Retina (tissue), 1 donor: ENCODE measurements at places on chromosomes 1 and 21.

GRCh38 chr1:54800899-54801759, at the start of gene TTC22:
Gene TTC22, minus strand, starts transcription at chr1:54801323. Its CDS starts 160 bp downstream, at chr1:54801163.
- DNase-seq, result peak; percentile 74

DNA sequence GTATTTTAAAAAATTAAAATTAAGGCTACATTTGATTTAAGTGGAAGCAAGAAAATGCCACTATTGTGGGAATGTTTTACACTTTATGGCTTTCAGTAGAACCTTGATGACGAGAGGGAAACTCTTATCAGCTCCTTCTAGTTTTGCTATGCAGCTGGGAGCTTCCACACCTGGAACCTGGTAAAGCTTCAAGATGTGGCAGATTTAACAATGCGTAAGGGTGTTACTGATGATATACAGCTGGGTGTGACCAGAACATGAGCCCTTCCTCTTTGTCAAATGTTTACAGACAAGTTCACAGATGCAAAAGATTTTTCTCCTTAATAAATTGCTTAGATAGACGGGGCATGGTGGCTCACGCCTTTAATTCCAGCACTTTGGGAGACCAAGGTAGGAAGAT, 20.3 kb downstream of the TTC13 start:
- no peak for DNase-seq

DNA sequence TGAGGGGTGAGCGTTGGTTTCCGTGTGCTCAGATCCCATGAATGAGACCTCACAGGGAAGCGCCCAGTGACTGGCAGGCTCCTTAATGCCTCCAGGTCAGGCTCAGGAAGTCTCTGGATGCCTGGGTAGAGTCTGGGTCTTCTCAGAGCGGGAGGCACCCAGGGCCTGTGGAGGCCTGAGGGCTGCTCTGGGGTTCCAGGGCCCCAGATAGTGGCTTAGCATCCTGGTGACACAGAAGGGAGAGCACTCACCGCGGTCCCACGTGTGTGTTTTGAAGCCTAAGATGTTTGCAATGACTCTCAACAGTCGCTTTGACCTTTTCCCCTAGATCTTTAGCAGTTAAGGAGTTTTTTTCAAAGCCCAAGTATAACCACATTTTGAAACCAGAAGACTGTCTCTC, 25.0 kb downstream of the PRMT2 start:
- DNase-seq, result no peak

GRCh38 chr1:119416006-119416640, 1.2 kb downstream of the HSD3B2 start:
- DNase-seq, result no peak

GRCh38 chr1:53575955-53576320, 116.7 kb downstream of the DMRTB1 start:
- DNase-seq, result no peak

GRCh38 chr1:246828818-246829217, 102.9 kb downstream of the AHCTF1 start:
- no peak for DNase-seq

DNA sequence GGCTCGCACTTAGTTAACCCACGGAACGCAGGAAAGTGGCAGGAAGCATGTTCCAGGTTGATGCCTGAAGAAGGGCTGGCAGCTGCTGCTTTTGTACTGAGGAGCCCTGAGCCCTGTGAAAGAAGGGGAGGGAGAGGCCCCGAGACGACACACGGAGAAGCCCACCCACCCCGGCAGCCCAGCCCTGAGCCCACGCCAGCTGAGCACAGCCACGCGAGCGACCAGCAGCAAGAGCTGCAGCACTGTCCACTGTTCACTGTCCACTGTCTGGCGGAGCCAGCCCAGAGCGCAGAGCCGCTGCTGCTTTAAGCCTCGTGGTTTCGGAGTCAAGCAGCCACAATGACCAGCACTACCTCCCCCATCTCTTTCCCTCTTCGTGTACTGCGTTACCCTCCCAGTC, 5.3 kb downstream of the LRRC47 start:
- no peak for DNase-seq

GRCh38 chr1:213448776-213449175, 397.7 kb downstream of the RPS6KC1 start:
- DNase-seq, result no peak

DNA sequence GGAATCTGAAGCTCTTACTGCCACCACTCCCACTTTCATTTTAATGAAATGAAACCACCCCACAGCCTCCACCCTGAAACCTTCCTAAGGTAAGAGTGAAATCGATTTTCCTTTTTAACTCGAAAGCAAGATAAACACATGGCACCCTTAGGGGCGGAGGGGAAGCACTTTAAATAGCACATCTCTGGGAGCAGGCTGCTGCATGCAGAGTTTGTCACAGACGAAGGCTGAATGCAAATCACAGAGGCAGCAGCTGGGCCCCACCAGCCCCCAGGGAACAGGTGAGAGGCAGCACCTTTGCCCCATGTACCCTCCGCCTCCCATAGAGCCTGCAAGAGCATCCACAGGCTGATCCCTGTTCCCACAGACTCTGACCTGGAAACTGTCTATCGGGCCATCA, 60.0 kb upstream of the GRIK3 start:
- no peak for DNase-seq

DNA sequence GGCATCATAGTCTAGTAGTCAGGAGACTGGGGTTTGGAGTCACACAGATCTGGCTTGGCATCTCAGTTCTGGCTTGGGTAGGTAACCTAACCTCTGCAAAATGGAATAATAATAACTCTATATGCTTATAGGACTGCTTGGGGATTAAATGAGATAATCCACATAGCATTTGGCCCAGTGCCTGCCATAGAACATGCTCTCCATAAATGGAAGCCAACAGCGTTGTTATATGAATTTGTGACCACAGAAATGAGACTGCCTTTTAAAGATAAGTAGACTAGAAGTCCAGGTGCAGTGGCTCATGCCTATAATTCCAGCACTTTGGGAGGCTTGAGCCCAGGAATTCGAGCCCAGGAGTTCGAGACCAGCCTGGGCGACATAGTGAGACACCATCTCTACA, 4.0 kb upstream of the OPRD1 start:
- no peak for DNase-seq

- no peak for DNase-seq
These were observed 8.7 kb downstream of the GRHL3 start for GRCh38 chr1:24327891-24328290.

DNA sequence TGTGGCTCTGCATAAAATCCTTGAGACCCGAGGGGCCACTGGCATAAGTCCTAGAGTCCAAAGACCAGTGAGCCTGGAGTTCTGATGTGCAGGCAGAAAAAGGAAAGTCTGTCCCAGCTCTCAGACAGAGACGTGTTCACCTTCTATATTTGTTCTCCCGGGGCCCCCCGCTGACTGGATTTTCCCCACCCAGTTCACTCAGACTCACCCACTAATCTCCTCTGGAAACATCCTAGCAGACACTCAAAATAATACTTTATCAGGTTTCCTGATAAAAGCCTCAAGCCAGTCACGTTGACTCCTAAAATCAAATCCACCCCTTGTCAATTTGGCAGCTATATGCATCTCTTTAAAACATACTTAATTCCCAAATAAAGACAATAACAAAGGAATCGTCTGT, 1084.2 kb upstream of the NCAM2 start:
- no peak for DNase-seq

- no peak for DNase-seq
These were observed 40.8 kb downstream of the GLUL start for GRCh38 chr1:182350839-182351238.

DNA sequence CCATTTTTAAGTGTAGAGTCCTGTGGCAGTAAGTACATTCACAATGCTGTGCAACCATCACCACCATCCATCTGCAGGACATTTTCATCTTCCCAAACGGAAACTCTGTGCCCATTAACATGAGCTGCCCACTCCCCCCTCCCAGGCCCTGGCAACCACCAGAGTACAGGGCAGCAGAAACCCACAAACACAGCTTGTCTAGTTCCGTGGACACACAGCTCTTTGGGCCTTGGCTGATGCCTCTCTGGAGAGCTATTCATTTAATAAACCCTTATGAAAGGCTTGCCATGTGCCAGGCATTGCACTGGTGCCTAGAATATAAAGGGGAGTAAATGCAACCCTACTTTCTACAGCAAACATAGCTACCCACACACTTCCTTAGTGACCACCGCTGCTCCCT, 28.0 kb downstream of the STUM start:
- no peak for DNase-seq

DNA sequence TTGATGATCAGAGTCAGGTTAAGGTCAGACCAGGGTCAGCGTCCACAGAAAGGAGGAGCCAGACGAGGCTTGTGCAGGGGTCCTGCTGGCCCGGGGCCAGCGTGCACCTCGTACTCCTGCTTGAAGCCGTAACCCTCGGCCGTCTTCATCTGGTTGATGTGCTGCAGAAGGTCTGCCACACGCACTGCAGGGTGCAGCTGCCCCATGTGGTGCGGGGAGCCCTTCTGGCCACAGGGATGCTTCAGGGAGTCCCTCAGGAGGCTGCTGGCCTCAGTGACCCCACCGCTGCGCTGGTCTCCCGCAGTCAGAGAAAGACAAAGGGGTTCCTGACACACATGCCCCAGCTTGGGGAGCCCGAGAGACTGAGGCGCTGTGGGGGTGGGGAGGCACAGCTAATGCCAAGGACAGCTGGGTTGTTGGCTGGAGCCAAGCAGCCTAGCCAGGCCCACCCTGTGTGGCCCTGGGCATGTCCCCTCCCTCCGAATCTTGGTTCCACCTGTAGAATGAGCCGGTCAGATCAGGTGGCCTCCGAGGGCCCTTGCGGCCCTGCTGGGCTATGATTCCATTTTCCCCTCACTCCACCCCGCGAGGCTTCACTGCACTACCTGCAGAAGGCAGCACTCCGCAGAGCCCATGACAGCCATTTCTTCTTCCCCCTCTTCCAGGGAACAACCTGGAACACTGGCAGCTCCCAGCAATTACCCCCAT, 251.9 kb downstream of the PTPRU start:
- no peak for DNase-seq

DNA sequence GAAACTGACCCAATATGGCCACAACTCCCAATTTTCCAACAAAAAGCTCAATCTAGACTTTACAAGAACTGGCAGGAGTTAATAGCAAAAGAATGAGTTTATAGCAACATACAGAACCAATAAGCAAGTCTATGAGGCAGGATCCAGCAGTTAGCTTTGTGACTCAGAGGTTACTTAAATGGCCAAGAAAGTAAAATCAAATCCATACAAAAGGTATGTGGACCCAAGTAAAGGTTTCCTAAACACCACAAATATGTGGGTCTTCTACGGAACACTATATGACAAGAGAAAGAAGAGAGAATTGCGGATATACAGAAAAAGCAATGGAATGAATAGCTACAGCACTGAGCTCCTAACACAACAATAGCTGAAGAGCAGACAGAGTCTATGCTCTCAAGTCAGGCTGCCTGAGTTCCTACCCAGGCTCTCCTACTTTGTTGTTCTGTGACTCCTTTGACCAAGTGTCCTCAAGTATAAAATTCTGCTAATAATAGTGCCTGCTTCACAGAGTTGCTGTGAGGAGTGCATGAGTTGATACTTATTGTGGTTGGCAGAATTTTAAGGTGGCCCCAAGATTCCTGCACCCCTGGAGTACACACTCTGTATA, 204.3 kb downstream of the SMYD3 start:
- DNase-seq, result no peak

GRCh38 chr1:184324972-184325371, 61.9 kb upstream of the C1orf21 start:
- DNase-seq, result no peak

DNA sequence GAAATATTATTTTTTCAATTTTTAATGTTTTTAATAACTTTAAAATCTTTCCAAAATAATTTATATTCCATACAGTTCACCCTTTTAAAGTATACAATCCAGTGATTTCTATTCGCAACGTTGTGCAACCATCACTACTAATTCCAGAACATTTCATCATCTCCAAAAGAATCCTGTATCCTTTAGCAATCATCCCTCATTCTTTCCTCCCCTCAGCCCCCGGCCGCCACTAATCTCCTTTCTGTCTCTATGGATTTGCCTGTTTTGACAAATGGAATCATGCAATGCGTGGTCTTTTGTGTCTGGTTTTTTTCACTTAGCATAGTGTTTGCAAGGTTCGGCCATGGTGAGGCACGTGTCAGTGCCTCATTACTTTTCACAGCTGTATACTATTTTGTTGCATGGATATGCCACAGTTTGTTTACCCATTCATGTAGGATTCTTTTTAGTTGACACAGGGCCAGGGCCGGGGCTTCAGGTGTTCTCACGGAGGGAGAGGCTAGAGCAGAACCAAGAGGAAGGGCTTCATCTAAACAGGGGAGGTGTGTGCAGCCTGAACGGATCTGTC, 40.6 kb upstream of the ZBTB40 start:
- no peak for DNase-seq

GRCh38 chr1:157092831-157093230, 6.8 kb downstream of the ETV3L start:
- DNase-seq, result no peak

DNA sequence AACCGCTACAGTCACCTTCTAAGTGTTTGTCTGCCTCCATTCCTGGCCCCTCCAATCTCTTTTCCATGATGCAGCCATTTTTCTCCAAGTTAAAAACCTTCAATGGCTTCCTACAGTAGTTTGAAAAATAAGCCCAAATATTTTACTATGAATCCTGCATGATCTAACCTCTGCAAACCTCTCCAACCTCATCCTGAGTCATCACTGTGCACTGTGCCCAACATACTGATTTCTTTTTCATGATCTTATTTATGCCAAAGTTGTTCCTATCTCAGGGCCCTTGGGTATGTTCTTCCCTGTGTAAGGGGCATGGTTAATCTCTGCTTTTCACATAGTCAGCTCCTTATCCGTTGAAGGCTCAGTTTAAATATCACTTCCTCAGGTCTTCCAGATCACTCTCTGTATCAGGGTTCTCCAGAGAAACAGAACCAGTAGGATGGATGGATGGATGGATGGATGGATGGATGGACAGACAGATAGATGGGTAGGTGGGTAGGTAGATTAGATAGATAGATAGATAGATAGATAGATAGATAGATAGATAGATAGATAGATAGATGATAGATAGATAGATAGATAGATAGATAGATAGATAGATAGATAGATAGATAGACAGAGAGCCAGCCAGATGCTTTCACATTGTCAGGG, 18.1 kb upstream of the PTPN14 start:
- DNase-seq, result no peak

- DNase-seq, result no peak
These were observed 11.0 kb downstream of the FAM163A start for GRCh38 chr1:179754041-179754624.

- DNase-seq, result no peak
These were observed 4.8 kb upstream of the CRYBG2 start for GRCh38 chr1:26358411-26359384.

GRCh38 chr1:212794561-212795014, 2.9 kb downstream of the TATDN3 start:
- DNase-seq, result no peak

DNA sequence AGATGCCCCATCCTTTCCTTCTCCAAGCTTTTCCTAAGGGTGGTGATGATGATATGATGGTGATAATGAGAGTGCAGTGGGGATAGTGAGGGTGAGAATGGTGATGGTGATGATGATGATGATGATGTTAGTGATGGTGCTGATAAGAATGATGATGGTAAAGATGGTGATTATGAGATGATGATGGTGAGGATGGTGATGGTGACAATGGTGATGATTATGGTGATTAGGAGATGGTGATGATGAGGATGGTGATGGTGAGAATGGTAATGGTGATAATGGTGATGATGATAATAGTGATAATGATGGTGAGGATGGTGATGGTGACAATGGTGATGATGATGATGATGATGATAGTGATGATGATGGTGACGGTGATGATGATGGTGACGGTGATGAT, 4.0 kb downstream of the BSND start:
- DNase-seq, result no peak
